ENCODE measurements at places on chromosomes 4 and X.

DNA sequence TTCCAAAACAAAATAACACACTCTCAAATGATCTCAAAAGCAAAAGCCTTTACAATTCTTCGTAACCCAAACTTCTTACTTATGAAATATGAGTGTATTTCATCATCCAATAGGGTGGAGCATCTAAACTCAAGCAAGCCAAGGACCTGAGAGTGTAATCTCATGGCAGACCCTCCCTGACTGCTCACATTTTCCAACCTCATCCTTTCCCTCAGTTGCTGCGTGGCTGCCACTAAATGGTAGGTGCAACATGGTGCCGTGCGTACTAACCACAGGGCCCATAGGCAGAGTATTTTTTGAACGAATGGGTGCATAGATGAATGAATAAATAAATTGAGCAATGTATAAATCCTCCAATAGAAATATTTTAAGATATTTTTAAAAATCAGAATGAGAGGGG lies 45.4 kb downstream of the TTC29 start:
- DNase-seq, result no peak

DNA sequence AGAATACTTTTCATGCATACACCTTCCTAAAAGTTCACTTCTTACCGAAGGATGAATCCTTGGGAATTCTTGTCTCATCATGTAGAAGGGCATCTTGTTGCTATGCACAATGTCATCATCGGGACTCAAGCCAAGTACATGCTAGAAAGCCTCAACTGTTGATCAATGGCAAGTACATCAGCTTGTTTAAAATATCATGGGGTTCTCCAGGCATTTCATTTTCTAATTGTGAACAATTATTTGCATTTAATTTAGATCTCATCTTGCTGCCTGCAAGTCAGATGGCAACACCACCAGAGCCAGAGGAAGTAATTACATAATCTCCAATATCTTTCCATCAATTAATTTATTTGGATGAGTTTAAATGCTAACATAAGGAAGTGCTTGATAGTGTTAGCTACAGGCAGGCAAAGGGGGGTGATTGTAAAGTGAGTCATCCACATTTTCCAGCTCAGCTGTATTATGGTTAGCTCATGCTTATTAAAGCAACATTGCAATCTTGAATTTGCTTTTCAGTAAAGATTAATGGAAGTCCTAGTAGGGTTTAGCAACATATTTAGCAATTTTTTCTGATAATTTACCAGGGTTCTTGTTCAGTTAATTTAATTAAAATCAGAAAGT lies 356.5 kb downstream of the CBLL2 start:
- no peak for DNase-seq

- no peak for DNase-seq
Measured at GRCh38 chr4:177740563-177740962, 298.3 kb upstream of the AGA start.

DNA sequence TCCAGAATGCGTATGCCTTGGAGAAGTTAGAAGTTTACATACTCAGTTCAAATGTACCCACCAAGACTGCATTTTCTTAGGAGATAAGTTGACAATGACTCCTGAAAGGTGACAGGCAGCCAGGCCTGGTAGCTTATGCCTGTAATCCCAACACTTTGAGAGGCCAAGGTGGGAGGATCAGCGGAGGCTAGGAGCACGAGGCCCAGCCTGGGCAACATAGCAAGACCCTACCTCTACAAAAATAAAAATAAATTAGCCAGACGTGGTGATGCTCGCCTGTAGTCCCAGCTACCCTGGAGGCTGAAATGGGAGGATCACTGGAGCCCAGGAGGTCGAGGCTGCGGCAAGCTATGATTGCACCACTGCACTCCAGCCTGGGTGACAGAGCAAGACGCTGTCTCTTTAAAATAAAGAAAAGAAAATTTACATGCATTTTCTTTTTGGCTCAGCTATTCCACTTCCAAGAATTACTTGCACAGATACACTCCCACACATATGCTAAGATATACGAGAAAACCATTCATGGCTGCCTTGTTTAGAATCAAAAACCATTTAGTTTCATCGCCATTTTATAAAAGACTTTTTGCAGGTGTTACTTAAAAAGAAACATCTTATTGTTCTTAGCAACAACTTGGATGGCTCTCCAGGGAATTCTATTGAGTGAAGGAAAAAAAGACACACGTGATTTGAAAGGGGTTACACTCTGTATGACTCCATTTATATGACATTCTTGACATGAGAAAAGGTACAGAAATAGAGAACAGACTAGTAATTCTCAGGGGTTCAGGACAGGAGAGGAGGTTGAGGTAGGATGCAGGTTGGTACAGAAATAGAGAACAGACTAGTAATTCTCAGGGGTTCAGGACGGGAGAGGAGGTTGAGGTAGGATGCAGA lies 66.3 kb downstream of the DHRSX start:
- DNase-seq, result no peak

- no peak for DNase-seq
Measured at GRCh38 chr4:13986548-13986947, 359.0 kb upstream of the BOD1L1 start.

DNA sequence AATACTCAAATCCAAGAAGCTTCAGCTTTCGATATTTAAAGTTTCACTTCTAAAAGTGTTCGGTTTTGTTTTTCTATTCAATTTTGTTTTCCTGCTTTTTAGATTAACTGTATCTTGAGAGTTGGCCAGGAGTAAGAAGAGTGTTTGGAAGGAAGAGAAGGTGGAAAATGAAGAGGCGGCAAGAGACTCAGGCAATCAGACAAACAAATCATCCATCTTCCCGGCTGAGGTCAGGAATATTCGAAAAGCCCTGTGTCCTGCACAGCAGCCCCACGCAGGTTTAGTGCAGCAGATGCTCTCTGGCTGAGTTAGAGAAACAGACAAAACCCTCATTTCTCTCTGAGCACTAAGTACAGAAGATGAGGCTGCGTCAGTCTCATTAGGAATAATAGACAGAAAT lies 330.3 kb upstream of the NOCT start:
- no peak for DNase-seq

DNA sequence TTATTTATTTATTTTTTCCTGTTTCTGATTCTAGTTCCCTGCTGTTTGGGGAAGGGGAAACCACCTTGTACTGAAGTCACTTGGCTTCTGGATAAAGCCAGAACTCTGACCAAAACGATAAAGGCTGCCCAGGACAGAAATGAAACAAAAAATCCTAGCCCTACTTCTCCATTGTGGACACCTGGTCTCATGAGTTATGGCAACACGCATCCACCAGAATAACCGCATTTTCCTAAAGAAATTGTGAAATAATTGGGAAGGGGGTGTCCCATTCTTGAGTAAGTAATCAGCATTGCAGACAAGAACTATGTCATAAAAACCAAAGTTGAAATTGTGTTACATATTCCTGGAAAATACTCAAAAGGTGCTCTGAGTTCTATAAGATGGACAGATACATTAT lies 42.1 kb downstream of the SLC9A7 start:
- DNase-seq, result no peak

- DNase-seq, result no peak
Measured at GRCh38 chrX:50747471-50747900, 66.5 kb downstream of the SHROOM4 start.

DNA sequence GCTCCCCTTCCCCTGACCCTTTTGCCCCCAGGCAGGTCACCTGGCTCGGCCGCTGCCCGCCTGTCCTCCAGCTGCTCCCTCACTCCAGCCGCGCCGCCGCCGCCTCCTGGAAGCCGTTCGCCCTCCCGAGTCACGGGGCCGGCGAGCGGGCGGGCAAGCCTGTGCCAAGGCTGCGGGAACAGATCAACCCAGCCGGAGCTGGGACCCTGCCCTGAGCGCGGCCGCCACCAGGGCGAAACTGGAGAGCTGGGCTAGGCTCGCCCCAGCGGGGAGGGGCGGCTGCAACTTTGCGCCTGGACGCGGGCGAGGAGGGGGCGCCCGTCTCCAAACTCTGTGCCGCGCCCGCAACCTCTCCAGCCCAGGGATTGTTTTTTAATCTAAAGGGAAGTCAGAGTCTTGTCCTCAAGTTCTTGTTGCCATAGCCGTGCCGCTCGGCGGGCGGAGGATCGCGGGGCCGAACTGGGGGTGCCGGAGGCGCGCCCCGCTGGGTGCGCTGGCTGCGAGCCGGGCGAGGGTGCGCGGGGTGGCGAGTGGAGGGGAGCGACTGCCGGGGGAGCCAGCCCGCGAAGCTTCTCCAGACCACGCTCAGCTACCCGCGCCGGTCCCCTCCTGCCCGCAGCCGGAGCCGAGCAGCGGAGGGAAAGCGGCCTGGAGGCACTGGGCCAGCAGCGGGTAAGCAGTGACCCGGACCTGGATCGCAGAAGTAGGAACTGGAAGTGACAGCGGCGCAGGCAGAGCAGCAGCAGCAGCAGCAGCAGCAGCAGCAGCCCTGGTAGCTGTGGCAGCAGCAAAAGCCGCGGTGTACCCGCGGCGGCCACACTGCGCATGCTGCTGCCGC lies 13.4 kb downstream of the ARHGEF6 start:
- peak; percentile 63 for DNase-seq
